HT-29 (cell line): ENCODE measurements at places on chromosomes 1 and 21.

DNA sequence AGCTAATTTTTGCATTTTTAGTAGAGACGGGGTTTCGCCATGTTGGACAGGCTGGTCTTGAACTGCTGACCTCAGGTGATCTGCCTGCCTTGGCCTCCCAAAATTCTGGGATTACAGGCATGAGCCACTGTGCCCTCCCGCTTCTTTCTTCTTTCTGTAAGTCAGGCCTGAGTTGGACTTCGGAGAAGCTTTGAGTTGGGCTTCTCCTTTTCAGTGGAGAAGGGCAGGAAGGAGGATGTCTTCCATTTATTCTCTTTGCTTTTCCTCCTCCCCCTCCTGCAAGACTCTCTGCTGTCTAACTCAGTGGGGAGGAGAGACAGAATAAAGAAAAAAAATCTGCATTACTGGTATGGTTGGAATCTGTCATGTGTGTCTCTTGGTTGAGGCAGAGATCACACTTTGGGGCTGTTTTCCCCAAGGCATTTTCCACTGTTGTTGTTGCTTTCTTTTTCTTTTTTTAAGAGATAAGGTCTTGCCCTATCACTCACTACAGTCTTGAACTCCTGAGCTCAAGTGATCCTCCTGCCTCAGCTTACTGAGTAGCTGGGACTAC, 13.2 kb upstream of the DEGS1 start:
- no peak for DNase-seq

GRCh38 chr1:28456078-28456477, 49.8 kb upstream of the RCC1 start:
- no peak for DNase-seq

GRCh38 chr1:83815330-83815729, 183.6 kb downstream of the TTLL7 start:
- no peak for DNase-seq

- no peak for DNase-seq
These were observed 53.3 kb downstream of the B3GALT5 start for GRCh38 chr21:39666026-39666425.

DNA sequence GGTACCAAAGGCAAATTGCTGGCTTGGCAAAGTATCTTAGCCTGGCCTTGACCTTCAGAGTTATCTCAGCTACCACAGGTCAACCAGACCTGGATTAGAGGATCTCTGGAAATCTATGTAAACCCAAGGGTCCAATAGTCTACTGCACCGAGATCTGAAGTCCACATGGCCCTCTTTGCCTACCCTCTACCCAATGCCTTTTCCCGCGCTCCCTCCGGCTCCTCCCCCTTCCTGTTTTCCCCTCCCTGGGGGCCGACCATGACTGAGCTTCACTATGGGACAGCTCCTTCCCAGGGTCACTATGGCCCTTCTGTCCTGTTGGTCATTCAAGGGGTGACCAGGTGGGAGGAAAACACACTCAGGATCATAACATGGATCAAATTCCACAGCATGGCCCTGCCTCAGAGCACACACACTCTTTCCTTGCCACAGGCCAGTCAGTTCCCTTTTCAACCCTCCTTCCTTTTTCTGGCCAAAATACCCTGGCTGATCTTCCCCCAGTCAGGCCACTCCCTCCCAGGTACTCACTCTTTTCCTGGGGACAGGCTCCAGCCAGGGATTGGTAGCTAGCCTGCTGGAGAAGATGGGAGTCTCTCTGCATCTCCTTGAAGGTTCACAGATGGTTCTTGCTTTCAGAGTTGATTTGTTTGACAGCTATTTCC, 19.1 kb upstream of the TMEM183A start:
- DNase-seq = no peak

DNA sequence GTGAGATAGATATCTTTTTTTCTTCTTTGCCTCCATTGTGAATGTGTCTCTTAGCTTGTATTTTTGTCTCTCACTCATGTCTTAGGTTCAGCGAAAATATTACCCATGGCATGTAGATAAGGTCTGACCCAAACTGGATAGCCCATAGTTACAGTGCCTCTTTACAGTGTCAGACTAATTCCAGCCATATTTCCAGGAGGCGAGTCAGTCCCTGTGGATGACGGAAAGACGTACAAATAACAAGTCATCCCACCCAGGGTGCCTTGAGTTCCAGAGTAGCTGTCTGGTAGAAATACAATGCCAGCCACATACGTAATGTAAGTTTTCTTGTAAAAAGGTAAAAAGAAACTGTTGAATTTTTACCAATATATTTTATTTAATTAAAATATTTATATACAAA, 157.3 kb downstream of the ZNF281 start:
- no peak for DNase-seq

DNA sequence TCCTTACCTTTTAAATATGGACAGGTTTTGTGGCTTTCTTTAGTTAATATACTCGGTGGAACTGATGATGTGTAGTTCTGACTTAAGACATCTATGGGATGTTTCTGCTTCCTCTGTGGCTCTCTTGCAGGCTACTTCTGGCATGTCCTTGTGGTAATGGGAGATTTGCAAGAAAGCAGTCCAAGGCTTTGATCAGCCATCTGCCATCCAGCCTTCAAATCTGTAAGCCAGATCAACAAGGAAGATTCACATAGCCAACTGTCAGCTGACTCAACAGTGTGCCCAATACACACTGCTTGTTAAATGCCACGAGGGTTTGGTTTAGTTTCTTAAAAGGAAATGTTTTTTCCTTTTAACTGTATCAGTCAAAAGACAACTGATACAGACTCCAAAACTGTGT, 722.2 kb upstream of the CHRM3 start:
- DNase-seq = no peak

GRCh38 chr1:205061227-205061626, 18.2 kb downstream of the CNTN2 start:
- no peak for DNase-seq

- peak; percentile 49 for DNase-seq
These were observed 847 bp upstream of the RORC start for GRCh38 chr1:151832318-151832980.

DNA sequence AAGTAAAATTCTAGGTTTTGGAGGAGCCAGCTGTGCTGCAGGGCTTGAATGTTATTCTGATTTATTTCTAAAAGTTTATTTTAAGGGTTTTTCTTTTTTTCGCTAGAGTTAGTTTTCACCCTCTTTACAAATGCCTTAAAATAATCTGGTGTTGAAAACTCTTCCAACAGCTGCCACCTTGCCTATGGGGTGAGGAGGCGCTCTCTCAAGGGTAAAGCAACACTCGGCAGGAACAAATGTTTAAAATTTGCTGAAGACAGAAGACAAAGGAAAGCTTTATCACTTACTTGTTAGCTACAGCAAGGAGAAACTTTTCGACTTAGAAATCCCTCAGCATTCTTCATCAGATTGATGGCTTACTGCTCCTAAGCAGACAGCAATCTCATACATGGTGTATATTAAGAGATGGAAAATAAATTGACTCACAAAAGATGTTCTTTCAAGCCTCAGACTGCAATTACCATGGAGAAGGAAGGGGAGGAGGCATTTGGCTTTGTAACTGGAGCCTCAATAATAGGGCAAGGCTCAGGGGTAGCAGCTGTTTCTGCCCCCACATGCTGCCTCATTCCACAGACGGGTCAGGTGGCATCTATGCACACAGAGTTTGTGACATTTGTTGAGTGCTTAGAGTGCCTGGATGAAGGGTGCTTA, 79.8 kb upstream of the RALGPS2 start:
- no peak for DNase-seq

GRCh38 chr1:119327450-119328155, 41.0 kb upstream of the HAO2 start:
- peak; percentile 47 for DNase-seq

DNA sequence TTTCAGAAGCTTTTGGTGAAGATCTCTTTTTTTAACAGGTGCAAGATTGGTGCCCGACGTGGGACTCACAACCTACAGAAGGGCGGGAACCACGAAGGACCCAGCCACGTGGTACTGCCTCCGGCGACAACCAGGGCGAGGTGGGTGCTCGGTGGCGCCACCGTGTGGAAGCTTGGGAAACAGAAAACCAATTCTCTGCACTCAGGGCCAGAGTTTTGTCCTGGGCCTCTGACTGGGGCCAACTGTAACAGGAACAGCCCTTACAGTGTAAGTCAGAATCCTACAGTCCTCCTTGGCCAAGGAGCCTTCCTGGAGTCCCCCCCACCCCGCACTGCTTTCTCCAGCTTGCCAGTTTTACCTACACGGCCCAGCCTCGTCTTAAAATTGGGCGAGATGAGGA, 11.6 kb upstream of the S100A7A start:
- DNase-seq = peak; percentile 57

- DNase-seq = no peak
These were observed 130.7 kb upstream of the BMP8A start for GRCh38 chr1:39360731-39361130.

GRCh38 chr21:45424854-45425795, 20.2 kb downstream of the COL18A1 start:
- no peak for DNase-seq

GRCh38 chr1:204506201-204506968, 9.8 kb upstream of the MDM4 start:
- DNase-seq = peak; percentile 95

GRCh38 chr1:160821627-160822026, 25.7 kb downstream of the LY9 start:
- DNase-seq = no peak

DNA sequence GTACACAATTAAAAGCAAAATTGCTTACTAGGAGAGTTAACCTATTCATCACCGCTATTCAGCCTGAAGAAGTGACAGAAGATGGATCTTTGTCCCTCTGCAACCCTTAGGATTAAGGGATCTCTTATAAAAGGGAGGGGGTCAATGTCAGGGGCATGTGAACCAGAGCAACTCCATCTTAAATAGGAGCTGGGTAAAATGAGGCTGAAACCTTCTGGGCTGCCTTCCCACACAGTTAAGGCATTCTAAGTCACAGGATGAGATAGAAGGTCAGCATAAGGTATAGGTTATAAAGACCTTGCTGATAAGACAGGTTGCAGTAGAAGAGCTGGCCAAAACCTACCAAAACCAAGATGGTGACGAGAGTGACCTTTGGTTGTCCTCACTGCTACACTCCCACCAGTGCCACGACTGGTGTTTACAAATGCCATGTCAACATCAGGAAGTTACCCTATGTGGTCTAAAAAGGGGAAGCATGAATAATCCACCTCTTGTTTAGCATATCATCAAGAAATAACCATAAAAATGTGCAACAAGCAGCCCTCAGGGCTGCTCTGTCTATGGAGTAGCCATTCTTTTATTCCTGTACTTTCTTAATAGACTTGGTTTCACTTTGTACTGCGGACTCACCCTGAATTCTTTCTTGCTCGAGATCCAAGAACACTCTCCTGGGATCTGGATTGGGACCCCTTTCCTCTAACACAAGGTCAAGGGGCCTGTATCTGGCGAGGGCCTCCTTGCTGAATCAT, 35.3 kb upstream of the NEK2 start:
- DNase-seq = no peak

- peak; percentile 88 for DNase-seq
These were observed 42.5 kb upstream of the TMEM125 start for GRCh38 chr1:43227143-43227764.

- DNase-seq = no peak
These were observed 40.7 kb downstream of the RIPK4 start for GRCh38 chr21:41726058-41726558.

DNA sequence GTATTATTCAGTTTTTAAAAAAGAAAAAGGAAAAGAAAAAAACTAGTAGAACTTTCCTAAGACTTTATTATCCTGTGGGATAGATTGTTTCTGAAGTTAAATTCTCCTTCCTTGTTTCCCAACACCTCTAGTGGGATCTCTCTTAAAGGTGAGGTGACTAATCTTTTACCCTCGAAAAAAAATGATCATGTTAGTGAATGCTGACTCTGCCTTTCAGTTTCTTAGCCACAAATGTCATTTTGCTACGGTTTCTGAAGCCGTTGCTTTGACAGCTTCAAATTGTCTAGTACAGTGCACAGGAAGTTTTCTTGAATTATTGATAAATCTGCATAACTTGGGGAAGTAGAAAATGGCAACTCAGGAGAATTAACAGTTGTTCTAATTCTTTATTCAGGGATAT, 13.0 kb upstream of the NEK7 start:
- DNase-seq = no peak
